Effector memory CD8-positive, alpha-beta T cell (primary cell): ENCODE measurements at places on chromosomes 4 and X.

- H3K4me3 ChIP-seq: no peak overlapping the region
- no peaks in the 10 kb centered on the region for H3K4me1 ChIP-seq
- no peak for DNase-seq
- no peaks in the 10 kb centered on the region for H3K27me3 ChIP-seq
These were observed 348.6 kb downstream of the AR start for GRCh38 chrX:67892401-67892800.

- no peak overlapping the region for H3K4me3 ChIP-seq
- H3K36me3 ChIP-seq: no peaks in the 10 kb centered on the region
- no peaks in the 10 kb centered on the region for H3K27me3 ChIP-seq
- no peak overlapping the region for H3K27ac ChIP-seq
These were observed 354.1 kb upstream of the DIPK2B start for GRCh38 chrX:45554736-45555135.

DNA sequence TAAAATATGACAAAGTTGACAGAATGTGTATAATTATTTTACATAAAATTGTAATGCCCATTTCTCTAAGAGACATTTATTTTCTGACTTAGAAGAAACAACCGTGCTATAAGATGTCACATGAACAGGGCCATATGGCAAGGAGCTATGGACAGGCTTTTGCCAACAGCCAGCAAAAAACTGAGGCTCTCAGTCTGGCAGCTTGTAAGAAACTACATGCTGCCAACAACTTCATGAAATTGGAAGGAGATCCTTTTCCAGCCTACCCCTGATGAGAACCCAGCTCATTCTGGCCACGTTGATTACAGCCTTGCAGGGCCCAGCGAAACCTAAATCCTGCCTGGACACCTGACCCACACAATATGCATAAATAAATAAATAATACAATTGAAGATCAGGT is 250.3 kb upstream of the ARSJ start:
- H3K4me1 ChIP-seq: no peaks in the 10 kb centered on the region
- H3K36me3 ChIP-seq: no peaks in the 10 kb centered on the region
- peaks cover 11% of the 10 kb centered on the region for H3K27me3 ChIP-seq
- H3K27ac ChIP-seq: no peak overlapping the region
- no peak for DNase-seq

DNA sequence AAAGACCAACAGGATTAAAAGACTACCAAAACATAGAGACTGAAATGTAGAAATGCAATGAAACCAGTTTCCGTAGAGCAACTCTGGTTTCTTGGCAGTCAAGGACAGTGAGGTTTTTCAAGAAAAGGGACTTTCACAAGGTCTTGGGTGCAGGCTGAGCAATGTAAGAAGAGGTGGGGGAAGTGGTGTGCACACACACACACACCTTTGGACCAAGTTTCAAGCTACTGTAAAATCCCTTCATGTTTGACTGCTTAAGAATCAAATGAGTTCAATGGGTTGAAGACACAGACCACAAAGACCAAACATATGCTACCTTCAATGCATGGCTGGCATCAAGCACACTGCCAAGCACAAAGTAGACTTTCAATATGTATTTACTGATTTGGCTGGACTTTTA is 17.8 kb upstream of the MCF2 start:
- no peak overlapping the region for H3K4me3 ChIP-seq
- H3K27me3 ChIP-seq: no peaks in the 10 kb centered on the region
- DNase-seq: no peak

DNA sequence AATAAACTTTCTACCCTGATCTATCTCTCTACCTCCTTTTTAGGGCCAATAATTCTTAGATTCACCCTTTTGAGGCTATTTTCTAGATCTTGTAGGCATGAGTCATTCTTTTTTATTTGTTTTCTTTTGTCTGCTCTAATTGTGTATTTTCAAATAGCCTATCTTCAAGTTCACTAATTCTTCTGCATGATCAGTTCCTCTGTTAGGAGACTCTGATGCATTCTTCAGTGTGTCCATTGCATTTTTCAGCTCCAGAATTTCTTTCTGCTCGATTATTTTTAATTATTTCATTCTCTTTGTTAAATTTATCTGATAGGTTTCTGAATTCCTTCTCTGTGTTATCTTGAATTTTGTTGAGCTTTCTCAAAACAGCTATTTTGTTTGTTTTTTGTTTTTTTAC is 11.3 kb downstream of the CXorf58 start:
- no peak overlapping the region for H3K4me3 ChIP-seq
- no peak for DNase-seq
- no peaks in the 10 kb centered on the region for H3K36me3 ChIP-seq
- no peaks in the 10 kb centered on the region for H3K27me3 ChIP-seq
- no peak overlapping the region for H3K27ac ChIP-seq

- no peaks in the 10 kb centered on the region for H3K36me3 ChIP-seq
- no peaks in the 10 kb centered on the region for H3K4me1 ChIP-seq
- no peak for DNase-seq
These were observed 11.7 kb downstream of the XK start for GRCh38 chrX:37697169-37697760.

- no peaks in the 10 kb centered on the region for H3K4me1 ChIP-seq
- H3K4me3 ChIP-seq: no peak overlapping the region
- no peaks in the 10 kb centered on the region for H3K36me3 ChIP-seq
- no peak for DNase-seq
- H3K27ac ChIP-seq: no peak overlapping the region
- H3K27me3 ChIP-seq: no peaks in the 10 kb centered on the region
These were observed 82.4 kb downstream of the MAGED1 start for GRCh38 chrX:51975811-51976210.

- no peak for DNase-seq
- H3K4me3 ChIP-seq: no peak overlapping the region
- no peak overlapping the region for H3K27ac ChIP-seq
- no peaks in the 10 kb centered on the region for H3K36me3 ChIP-seq
These were observed 35.4 kb upstream of the PGRMC2 start for GRCh38 chr4:128322986-128323385.

- no peaks in the 10 kb centered on the region for H3K27me3 ChIP-seq
- peaks cover 14% of the 10 kb centered on the region for H3K36me3 ChIP-seq
- no peak overlapping the region for H3K4me3 ChIP-seq
These were observed 128.0 kb downstream of the AFAP1 start for GRCh38 chr4:7811536-7812191.

GRCh38 chrX:23879380-23880090 is 28.2 kb downstream of the APOO start:
- H3K36me3 ChIP-seq: peaks cover 2% of the 10 kb centered on the region
- peaks cover 2% of the 10 kb centered on the region for H3K4me1 ChIP-seq
- no peak overlapping the region for H3K27ac ChIP-seq
- no peak overlapping the region for H3K4me3 ChIP-seq

DNA sequence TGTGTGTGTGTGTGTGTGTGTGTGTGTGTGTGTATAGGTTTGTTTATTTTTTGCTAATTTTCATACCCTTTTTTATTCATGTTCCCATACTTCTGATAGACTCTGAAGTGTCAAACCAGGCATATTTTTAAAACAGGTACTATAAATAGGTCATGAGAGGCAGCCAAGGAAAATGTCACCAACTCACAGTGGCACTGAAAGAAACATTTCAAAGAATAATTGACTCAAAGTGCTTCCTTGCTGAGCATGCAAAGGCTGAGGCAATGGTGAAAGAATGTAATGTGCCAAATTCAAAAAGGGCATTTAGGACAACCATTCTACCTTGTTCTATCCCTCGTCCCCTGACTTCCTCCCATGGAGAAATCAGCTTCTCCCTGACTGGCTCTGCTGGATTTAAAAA is 95.5 kb downstream of the EIF4E start:
- peaks cover 5% of the 10 kb centered on the region for H3K4me1 ChIP-seq
- H3K4me3 ChIP-seq: no peak overlapping the region
- no peak for DNase-seq
- no peak overlapping the region for H3K27ac ChIP-seq

- H3K4me1 ChIP-seq: peaks cover 10% of the 10 kb centered on the region
These were observed 39.4 kb upstream of the DCK start for GRCh38 chr4:70954032-70954431.

GRCh38 chr4:88286897-88287296 is 2.5 kb upstream of the PPM1K start:
- peaks cover 28% of the 10 kb centered on the region for H3K4me1 ChIP-seq
- H3K27ac ChIP-seq: no peak overlapping the region
- no peaks in the 10 kb centered on the region for H3K27me3 ChIP-seq
- H3K4me3 ChIP-seq: no peak overlapping the region
- DNase-seq: no peak

- H3K27ac ChIP-seq: no peak overlapping the region
- H3K4me3 ChIP-seq: no peak overlapping the region
- DNase-seq: no peak
- H3K36me3 ChIP-seq: peaks cover 6% of the 10 kb centered on the region
- H3K4me1 ChIP-seq: no peaks in the 10 kb centered on the region
These were observed 224.7 kb downstream of the RBMX2 start for GRCh38 chrX:130626521-130626920.
